AG09319 (cell line): ENCODE measurements at places on chromosomes 12 and 14.
A peak's percentile ranks its signal among the peaks of the same experiment; 100 is the strongest.

GRCh38 chr12:52050116-52050757 is 1.0 kb upstream of the NR4A1 start:
- DNase-seq, result no peak

GRCh38 chr12:95815632-95816212 is 25.2 kb upstream of the NTN4 start:
- DNase-seq, result no peak

DNA sequence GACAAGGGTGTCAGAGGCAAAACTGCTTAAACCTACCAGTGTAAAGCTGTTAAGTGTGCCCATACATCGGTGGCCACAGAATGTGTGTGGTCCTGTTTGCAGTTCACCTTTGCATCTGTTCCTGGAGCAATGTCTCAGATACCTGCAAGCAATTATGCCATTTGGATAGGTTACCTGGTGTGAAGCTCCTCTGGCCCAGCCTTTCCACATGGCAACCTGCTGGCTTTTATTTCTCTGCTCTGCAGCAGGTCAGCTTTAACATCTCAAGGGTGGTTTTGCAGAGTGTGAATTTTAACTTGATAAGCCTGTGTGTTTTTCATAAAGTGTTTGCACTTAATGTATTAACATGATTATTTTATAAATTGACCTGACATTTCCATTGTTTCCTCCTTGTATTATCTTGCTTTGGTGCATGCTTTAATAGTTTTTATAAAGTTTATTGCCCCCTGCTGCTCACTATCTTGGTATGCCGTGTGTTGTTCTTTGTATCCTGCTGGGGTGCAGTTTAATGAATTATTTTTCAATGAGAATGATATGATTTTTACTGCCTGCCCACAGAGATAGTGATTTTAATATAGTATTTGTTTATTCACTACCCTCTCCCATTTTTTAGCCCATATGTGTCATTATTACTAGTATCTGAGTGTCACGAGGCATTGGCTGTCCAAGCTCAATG is 403.8 kb downstream of the NPAS3 start:
- DNase-seq, result no peak

DNA sequence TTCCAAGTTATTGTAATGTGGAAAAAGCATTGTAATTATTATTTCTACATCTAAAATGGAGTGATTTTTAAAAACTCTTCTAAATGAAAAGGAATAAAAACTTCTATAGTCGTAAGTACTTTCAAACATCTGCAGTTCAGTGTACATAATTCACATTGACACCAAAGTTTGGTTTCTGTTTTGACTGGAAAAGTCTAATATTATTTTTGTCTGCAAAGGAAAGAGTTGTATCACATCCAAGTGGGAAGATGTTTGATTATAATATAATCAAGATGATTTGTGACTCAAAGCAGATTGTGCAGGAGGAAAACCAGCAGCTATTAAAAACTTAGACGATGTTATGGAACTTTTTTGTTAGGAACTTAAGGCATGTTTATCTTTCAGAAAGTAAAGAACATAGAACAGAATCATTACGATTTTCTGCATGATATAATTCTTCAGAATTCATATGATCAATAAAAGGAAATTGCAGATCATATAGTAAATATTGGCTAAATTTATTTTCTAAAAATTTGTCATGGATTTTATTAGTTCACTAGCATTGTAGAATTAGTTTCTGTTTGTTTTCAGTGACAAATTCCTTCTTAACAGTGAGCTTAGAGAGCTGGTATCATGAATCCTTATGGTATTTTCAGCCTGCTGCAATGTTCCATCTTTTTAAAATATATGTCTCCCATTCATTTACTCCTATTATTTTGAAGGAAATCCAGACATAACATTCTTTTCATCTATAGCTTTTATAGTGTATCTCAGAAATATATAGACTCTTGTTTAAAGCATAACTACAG is 145.8 kb downstream of the MIPOL1 start:
- DNase-seq, result peak; percentile 12
